ENCODE measurements at places on chromosomes 4 and X.
A peak's percentile ranks its signal among the peaks of the same experiment; 100 is the strongest.

DNA sequence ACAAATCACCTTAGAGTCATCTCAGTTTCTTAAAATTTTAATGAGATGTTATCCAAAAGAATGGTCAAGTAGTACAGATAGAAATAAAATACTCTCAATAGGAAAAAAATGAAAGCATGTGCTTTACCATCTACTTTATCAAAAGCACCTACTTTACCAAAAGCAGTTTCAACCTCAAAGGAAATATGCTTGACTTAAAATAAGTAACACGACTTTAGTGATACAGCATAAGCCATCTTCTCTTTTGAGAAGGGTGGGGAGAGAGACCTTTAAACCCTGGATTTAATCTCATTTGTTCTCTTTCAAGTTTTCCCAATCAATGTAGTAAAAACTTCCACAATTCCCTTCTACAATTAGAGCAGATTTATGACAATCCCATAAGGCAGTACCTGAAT, 26.5 kb downstream of the OTUD4 start:
- DNase-seq = no peak

- no peak for DNase-seq
These were observed 49.6 kb downstream of the PRPS1 start for GRCh38 chrX:107677909-107678308.

DNA sequence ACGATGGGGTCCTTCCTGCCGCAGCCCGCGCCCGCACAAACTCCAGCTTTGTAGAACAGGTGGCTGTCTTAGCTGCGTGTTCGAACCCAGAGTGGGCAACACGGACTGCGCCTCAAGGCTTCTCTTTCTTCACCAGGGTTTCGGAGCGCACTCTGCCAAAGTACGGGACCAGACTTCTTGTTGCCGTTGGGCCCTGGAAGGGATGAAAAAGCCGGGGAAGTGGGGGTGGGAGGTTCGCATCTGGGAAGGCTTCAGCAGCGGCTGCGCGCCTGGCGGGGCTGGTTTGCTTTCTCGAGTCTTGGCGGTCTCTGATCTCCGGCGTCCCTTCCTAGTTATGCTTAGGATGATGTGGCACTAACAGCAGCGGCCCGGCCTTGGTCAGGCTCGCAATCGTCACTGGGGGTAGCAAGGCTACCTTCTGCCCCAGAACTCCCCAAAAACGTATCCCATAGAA, 673 bp downstream of the PARM1 start:
- peak; percentile 5 for DNase-seq

DNA sequence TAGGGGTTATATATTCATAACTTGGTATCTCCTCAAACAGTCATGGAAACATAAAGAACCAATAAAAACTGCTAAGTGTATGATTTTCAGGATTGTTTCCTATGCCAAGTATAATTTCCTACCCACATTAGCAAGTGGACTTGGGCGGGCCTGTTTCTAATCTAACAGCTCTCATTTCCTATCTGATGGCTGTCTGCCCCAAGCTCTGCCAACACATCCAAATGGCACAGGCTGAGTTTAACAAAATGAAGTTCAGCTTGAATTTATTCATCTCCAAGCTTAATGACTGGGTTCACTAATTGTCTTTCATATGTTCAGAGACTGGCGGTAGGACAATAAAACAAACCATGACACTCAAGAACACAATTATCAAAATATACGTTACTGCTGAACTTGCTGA, 55.5 kb upstream of the S100G start:
- DNase-seq = no peak

DNA sequence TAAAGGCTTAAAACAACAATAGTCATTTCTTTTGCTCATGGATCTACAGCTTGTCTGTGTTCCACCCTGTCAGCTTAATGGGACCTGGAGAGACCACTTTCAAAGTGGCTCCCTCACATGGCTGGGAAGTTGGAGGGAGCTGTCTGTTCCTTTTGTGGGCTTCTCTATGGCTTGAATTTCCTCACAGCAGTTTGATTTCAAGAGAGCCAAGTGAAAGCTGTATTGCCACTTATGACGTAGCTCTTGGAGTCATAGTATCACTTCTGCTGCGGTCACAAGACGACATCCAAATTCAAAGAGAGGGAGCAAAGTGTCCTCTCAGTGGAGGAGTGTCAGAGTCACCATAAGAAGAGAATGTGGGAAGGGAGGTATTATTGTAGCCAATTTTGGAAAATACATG, 22.7 kb upstream of the ACSL1 start:
- DNase-seq = no peak

DNA sequence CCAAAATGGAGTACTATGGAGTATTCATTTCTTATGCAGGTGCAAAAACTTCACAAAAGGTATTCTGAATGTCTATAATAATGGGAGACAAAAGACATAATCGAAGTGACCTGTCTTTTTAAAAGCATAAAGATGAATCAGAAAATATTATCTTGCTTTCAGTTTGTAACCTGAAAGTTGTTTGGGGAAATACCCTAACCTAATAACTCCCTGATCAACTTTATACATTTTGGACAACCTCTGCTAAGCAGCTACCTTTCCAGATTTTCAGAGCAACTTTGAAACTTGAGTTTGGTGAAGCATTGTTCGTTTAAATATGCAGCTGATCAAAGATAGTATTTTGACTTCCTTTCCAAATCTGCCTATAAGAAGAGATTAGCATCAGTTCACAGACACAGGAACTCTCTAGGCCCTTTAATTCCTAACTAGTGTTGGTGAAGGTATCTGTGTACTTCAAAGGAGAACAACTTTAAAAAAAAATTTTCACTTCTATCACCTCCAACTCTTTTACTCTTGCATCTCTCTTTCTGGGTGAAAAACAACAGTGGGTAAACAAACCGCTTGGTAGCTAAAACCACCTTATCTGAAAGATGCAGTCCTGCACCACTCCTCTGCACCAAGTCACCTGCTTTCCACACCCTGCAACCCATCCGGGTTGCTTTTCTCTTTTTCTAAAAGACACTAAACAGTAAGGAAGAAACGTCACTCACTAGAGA, 26.5 kb downstream of the CD40LG start:
- DNase-seq = no peak

DNA sequence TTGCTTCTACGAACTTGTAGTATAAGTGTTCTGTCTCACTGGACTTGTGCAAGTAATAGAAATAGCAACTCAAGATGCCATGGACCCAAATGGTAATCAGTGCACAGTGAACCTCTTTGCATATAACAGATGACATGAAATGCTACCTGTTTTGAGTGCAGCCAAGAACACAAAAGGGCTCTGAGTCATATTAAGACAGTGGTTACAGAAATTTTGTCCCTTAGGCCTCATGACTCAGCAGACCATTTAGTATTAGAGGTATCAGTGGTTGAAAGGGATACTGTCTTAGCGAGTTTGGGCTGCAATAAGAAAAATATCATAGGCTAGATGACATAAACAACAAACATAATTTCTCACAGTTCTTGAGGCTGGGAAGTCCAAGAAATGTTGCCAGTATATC, 502.9 kb upstream of the PCDH10 start:
- DNase-seq = no peak

- no peak for DNase-seq
These were observed 75.6 kb downstream of the BMPR1B start for GRCh38 chr4:94833394-94833793.

DNA sequence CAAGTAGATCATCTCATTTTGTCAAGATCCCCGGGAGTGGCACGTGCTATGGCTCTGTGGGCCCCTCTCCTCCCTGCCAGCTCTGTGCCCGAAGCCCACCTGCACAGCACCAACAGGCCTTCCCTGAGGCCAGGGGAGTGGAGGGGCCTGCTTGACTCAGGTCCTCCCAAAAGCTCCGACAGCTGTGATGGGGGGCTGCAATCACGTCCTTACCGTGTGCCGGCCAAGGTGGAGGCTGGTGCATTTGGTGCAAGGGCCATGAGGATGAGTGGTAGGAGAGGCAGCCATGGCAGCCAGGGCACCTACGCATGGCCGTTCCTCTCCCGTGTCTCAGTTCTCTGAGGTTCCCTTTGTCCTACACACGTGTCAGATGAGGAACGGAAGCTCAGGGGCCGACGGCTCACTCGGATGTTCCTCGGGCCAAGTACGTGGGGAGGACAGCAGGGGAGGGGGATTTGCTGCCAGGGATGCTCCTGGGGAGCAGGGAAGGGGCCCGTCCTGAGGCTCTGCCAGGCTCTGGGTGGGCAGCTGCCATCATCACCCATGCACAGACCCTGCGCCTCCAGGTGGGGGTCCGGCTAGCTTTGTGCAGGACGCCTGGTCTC, 95.8 kb downstream of the HMX1 start:
- no peak for DNase-seq

DNA sequence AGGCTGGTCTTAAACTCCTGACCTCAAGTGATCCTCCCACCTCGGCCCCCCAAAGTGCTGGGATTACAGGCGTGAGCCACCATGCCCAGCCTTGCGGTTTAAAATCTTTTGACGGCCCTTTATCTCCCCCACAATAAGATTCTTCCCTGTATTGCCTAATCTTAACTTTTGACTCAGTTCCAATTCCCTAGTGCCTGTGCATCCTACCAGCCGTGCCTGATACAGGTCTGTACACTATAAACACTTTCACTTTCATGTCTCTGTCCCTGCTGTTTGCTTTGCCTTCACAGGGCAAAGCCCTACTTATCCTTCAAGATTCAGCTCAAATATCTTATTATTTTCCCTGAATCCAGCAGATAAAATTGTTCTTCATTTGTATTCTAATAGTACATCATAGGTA, 74.6 kb downstream of the WDR44 start:
- peak; percentile 16 for DNase-seq

GRCh38 chr4:8688041-8688907, 95.7 kb downstream of the CPZ start:
- DNase-seq = no peak

- DNase-seq = no peak
These were observed 15.3 kb upstream of the ZBTB33 start for GRCh38 chrX:120235284-120235683.
